ENCODE measurements at places on chromosomes 13 and 19.

GRCh38 chr19:10113592-10113963 is 2.1 kb downstream of the P2RY11 start:
- no peak for DNase-seq
- no peak overlapping the region for H3K4me3 ChIP-seq
- H3K27ac ChIP-seq = no peak overlapping the region
- H3K36me3 ChIP-seq = peaks cover 58% of the 10 kb centered on the region
- H3K27me3 ChIP-seq = no peaks in the 10 kb centered on the region

DNA sequence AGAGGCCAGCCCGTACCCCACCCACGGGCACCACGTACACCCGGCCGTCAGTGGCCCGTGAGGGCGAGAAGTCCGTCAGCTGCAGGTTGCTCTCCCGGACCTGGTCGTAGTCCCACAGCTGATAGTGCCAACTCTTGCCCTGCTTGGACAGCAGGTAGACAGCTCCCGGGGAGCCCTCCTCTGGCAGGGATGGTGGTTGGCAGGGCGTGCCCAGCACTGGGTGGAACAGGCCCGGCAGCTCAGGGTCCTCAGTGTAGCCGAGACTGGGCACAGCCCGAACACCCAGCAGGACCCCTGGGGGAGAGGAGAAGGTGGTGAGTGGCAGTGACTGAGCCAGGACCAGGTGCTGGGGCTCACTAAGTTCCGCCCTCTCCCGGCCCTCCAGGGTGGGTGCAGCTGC is 7.8 kb downstream of the ACTMAP start:
- no peak overlapping the region for H3K27ac ChIP-seq
- H3K27me3 ChIP-seq = no peaks in the 10 kb centered on the region
- H3K4me3 ChIP-seq = no peak overlapping the region

DNA sequence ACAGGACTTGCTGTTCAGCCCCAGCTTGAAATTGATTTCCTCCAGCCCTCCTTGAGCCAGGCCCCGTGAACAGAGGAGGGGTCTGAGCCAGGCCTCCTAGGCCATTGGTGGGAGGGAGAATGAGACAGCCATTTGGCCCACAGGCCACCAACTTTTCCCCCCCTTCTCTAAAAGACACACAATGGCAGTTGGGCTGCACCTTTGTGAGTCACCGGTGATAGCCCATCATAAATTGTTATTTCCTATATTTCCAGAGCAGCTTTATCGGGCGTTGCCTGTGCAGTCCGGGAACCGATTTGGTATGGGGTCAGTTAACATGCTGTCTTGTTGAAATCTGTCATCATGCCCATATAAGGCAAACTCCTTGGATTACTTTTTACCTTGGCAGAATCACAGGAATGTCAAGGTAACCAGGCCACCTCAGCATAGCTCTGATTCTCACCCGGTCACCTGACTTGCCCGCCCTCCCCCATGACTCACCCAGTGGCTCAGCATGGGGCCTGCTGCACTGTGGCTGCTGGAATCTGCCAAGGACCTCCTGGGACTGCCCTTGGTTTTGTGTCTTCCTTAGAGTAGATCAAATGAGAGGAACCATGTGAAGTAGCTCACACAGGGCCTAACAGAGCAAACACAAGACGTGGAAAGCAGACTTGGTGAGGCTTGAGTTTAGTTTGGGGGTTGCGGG is 36.1 kb downstream of the ACTN4 start:
- peaks cover 55% of the 10 kb centered on the region for H3K4me1 ChIP-seq
- H3K27me3 ChIP-seq = no peaks in the 10 kb centered on the region
- peak; percentile 99 for DNase-seq
- H3K27ac ChIP-seq = peak overlapping the region; percentile 99
- no peak overlapping the region for H3K4me3 ChIP-seq

GRCh38 chr19:355134-355533 is 10.5 kb upstream of the MIER2 start:
- no peak for DNase-seq
- H3K36me3 ChIP-seq = no peaks in the 10 kb centered on the region
- H3K4me1 ChIP-seq = no peaks in the 10 kb centered on the region
- no peak overlapping the region for H3K4me3 ChIP-seq
- H3K27ac ChIP-seq = no peak overlapping the region

DNA sequence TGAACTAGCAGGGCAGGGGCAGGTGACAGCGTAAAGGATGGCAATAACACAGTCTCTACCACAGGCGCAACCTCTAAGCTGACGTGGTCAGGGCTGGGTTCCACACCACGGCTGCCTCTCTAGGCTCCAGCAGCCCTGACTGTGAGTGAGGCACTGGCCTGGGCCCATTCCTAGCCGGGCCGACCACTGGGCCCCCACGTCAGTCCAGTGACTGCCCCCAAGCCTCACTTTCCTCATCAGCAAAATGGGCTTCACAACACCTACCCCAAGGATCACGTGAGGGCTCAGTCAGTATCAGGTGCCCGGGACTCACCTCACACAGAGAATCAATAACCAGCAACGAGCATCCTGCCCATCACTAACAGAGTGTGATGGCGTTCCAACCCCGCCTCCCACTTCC is 5.2 kb downstream of the ZFR2 start:
- H3K27ac ChIP-seq = no peak overlapping the region
- no peaks in the 10 kb centered on the region for H3K36me3 ChIP-seq
- H3K4me1 ChIP-seq = peaks cover 2% of the 10 kb centered on the region
- H3K4me3 ChIP-seq = no peak overlapping the region
- H3K27me3 ChIP-seq = peaks cover 7% of the 10 kb centered on the region

GRCh38 chr19:8148410-8149260 is 757 bp downstream of the FBN3 start:
- H3K27me3 ChIP-seq = no peaks in the 10 kb centered on the region
- H3K36me3 ChIP-seq = no peaks in the 10 kb centered on the region
- H3K4me3 ChIP-seq = peak overlapping the region; percentile 16
- H3K4me1 ChIP-seq = peaks cover 20% of the 10 kb centered on the region
- peak; percentile 86 for DNase-seq

Measured in thyroid gland (tissue), 4 donors.